SJSA1 (cell line): ENCODE measurements at places on chromosomes 2 and 18. TPM values are rescaled to one million over a fixed set of nuclear protein-coding genes. Genes with fewer than 3 reads are reported as not detected.

ST6GAL2 gene
- not detected in 2 replicates for total RNA-seq

- no peak for DNase-seq
Observed at GRCh38 chr2:11312770-11313471, 31.5 kb downstream of the ROCK2 start.

DNA sequence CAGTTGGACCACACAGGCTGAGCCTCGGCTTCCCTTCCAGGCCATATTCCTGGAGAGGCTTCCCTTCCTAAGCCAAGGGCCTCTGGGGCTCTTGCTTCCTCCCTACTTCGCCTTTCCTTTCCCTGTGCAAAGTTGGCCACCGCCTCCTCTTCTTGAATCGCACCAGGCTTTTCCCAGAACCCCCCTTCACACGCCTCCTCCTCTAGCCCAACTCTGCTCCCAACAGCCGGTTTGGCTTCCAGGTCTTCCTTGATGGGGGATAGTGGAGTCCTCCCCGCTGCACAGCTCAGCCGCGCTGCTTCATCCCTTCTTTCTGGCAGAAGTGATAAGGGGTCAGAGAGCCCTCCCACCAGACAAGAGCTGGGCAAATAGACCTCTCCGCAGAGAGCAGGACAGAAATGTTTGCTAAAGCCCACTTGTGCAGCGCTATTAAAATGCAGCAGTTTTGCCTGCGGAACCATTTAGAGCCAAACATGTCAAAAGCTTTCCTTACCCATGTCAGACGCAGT, 56.4 kb downstream of the SNORC start:
- peak; percentile 36 for DNase-seq

DNA sequence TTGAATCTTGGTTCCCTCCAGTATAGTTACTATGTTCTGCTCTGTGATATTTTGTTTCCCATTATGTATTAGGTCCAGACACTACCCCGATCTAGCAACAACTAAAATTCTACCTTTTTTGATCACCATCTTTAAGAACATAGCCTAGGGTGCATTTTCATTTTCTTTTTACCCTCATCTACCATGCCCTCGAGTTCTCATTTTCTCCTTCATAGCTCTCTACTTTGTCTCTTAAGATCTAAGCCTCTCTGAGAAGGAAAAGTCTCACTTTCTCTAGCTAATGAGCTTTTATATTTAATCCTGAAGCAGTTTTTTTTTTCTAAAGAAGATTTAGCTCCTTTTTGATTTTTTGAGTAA, 1089.4 kb upstream of the SLC39A10 start:
- no peak for DNase-seq

NRP2 gene
- total RNA-seq, result 8.2 and 13.2 TPM in 2 replicates

DNA sequence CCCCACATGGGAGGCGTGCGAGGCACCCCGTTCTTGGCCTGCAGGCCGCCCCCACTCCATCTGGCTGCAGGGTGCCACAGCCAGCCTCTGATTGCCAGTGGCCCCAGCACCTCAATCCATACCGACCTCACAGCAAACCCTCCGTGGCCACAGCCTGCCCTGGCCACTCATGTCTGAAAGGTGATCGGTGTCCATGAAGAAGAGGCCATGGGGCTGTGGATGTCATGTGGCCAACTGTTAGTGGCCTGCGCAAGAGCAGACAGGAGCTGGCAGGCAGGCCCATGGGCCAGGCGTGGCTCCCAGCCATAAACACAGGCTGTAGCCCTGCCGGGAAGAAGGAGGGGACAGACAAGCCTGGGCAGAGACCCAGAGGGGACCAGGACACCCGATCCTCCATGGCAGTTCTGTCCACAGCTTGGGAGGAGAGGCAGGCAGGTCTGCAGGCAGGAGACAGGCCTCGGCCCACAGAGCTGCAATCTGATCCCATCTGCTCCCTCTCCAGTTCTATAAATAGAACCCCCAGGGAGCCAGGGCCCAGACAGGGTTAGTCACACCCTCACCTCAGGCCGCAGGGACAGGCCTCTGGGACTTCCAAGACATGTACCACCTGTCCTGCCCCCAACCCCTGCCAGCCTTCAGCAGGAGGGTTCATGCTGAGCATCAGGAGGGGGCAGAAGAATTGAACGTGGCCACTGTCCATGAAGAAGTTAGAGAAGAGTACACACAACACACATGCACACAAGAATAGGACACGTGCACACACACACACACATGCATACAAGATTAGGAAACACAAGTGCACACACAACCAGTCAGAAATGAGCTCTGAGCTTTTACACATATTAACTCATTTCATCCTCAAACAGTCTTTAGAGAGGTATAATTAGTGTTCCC, 16.9 kb downstream of the STEAP3 start:
- peak; percentile 47 for DNase-seq

DNA sequence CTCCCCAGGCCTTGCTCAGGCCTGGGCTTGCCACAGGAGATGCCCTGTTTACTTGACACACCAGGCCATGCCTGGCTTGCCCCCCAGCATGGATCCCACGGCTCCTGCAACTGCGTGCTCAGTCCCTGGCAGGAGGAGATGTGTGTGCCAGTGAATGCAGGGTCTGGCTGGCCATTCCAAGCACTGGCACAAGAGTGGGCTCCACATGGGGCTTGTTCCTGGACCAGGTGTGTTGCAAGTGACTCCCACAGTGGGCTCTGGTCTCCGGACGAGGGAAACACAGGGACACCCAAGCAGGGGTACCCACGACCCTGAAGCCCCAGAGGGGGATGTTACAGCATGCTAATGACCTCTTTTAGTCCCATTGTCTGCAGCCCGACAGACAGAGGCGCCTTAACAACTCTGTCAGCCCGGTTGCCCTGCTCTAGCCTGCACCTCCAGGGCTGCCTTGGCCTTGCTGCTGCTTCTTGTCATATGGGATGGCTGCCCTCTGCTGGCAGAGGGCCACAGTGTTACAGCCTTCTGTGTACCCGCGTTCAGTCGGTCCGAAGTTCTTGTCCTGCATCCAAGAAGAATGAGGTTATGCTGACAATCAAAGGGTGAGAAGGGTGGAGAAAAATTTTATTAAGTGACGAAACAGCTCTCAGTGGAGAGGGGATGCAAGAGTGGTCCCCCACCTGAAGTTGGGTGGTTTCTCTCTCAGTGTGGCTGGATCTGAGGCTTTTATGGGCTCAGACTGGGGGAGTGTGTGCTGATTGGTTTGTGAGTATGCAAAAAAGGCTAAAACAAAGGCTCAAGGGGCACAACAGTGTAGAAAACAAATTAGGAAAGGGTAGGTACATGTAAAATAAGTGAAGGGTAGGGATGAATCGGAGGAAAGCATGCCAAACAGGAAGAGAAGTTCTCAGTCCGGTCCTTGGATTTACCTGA, 180.4 kb downstream of the MBD5 start:
- DNase-seq, result peak; percentile 52

GRCh38 chr18:59783138-59783537, 85.9 kb upstream of the CCBE1 start:
- peak; percentile 64 for DNase-seq

- no peak for DNase-seq
Observed at GRCh38 chr2:154978244-154978643, 279.7 kb downstream of the KCNJ3 start.

- DNase-seq, result no peak
Observed at GRCh38 chr2:237889811-237890210, 30.4 kb downstream of the RAMP1 start.

DNA sequence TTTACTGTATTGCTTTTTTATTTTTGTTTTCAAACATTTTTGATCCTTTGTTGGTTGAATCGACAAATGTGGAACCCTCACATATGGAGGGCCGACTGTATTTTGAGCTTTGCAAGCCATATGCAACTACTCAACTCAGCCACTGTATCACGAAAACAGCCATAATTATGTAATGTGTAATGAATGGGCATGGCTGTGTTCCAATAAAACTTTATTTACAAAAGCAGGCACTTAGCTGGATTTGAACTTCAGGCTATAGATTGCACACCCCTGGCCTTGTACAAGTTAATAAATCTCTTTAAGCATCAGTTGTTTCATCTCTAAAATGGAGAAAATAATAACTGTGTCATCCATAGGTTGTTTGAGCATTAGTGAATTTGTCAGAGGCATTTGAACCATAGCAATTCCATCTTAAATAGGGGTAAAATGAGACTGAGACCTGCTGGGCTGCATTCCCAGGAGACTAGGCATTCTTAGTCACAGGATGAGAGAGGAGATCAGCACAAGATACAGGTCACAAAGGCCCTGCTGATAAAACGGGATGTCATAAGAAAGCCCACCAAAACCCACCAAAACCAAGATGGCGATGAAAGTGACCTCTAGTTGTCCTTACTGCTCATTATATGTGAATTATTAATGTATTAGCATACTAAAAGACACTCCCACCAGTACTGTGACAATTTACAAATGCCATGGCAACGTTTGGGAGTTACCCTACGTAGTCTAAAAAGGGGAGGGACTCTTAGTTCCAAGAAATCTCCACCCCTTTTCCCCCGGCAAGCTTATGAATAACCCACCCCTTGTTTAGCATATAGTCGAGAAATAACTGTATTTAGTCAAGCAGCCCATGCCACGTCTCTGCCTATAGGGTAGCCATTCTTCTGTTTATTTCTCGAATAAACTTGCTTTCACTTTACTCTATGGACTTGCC, 13.7 kb upstream of the LTBP1 start:
- DNase-seq, result no peak

ADAM23 gene
- 0.03 TPM in 1 of 2 replicates, not detected in the other for total RNA-seq

GRCh38 chr2:49416252-49416651, 261.9 kb upstream of the FSHR start:
- no peak for DNase-seq

- no peak for DNase-seq
Observed at GRCh38 chr2:73930386-73930785, 3.7 kb downstream of the DGUOK start.

GRCh38 chr18:24118750-24119577, 19.9 kb upstream of the CABYR start:
- peak; percentile 42 for DNase-seq

CACNB4 gene
- total RNA-seq, result not detected in 2 replicates

DNA sequence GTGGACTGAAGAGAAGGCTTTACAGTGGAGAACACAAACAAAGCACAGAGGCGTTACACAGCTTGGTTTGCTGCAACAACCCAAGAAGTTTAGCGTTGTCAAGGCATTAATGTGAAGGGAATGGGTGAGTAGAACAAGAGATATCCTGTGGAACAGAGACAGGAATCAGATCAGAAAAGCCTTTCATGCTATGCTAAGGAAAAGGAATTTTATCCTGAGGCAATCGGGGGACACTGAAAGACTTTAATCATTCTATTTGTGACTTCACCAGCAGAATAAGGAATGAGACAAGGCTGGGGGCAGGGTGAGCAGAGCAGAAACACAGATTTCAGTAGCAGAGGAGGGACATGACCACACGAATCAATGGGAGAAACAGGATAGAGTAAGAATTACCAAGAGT, 600.7 kb downstream of the IRS1 start:
- no peak for DNase-seq

DNA sequence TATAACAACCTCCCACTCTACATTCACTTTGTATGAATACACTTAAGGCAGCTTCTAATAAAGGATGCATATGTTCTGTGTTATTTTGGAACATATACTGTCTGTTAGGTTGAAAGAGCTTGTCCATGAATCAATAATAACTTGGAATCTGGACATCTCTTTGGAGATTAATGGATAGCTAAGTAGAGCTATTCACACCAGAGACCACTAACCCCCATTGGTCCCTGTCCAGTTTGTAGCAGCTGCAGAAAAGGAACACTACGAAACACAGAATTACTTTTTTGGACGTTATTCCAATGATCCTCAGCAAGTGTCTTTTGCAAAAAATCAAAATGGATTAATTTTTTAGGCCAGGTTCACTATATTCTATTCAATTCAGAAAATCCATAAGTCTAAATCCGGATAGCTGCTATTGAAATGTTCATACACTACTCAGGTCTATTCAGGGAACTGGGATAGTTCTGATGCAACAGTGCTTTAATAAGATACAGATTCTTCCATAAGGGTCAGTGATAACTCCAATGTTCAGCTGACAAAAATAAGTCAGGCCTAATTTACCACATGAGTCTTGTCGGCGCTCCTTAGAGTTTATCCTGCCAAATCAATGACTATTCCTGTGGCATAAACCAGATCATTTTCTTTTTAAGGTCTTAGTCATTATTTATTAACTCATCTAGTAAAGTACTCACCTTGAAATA, 44.2 kb downstream of the NRXN1 start:
- no peak for DNase-seq

NTSR2 gene
- total RNA-seq, result not detected in 2 replicates

DNA sequence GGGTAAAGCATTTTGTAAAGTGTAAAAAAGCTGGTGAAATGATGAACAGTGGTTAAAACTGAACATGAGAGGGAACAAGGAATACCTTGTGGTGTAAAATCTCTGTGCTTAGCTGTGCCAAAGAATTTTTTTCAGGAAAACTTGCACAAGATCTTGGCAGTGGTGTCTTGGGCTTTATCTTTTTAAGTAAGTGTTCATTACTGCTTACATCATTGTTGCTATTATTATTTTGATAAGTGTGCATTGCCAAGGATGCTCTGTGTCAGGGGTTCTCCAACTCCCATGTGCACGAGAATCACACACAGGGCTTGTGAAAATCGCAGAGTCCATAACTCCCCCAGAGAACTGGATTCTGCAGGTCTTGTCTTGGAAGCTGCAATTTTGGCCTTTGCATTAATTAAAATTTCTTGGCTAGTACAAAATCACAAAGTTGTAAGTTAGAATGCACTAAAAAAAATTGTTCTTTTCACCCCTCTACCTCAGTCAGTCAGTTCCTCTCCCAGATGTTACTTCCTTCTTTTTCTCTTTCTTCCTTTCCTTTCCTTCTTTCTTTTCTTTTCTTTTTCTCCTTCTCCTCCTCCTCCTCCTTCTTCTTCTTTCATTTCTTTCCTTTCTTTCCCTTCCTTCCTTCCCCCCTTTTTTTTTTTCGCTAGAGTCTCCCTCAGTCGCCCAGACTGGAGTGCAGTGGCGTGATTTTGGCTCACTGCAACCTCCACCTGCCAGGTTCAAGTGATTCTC, 37.8 kb downstream of the GATA6 start:
- DNase-seq, result no peak

DNA sequence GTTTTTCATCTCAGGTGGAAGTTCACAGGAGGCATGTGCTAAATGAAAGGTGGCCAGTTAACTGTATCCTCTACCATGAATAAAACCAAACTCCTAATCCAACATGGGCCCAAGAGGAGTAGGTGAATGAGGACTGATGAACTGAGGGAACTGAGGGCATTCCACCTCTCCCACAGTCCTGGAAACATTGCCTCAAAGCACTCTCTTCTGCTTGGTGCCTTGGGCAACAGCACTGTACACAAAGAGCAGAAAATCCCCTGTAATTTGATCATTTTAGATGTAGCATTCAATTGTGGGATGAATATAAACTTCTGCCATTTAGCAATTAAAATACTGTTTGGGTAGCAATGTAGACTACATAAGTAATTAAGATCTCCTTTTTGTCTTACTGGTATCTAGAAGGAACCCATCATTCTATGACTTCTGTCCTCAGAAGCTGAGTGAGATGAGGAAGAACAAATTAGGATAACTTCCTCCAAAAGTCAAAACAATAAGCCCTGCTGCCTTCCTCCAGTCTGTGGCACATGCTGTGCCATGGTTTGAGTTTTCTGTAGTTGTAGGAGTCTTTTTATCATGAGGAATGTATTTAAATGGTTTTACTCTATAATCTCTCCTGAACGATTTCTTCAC, 86.7 kb upstream of the ZEB2 start:
- no peak for DNase-seq

GRCh38 chr2:160194351-160194750, 5.7 kb downstream of the ITGB6 start:
- no peak for DNase-seq

- no peak for DNase-seq
Observed at GRCh38 chr18:49521216-49521835, 34.3 kb upstream of the C18orf32 start.

- peak; percentile 38 for DNase-seq
Observed at GRCh38 chr2:130819226-130819607, 17.5 kb upstream of the ARHGEF4 start.
